ENCODE measurements at places on chromosomes 7 and 10.

DNA sequence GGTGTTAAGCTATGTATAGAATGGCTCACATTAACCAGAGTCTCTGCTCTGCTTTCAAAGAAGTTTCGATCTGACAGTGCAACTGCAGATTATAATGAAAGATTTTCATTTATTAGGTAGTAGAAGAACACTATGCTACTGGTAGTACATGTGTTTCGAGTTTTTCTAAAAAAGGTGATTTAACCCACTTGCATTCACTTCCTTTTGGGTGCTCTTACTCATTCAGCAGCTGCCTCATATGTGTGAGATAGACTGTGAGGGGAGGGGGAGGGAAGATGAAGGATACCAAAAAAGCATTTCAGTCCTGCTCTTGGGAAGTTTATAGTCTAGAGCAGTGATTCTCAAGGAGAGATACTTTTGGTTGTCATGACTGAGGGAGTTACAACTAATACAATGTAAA is 20.4 kb downstream of the PLEKHA8 start:
- no peak for DNase-seq

GRCh38 chr7:1284743-1285458 is 52.2 kb downstream of the UNCX start:
- DNase-seq: no peak

GRCh38 chr7:111985798-111986197 is 220.4 kb downstream of the DOCK4 start:
- DNase-seq: no peak

DNA sequence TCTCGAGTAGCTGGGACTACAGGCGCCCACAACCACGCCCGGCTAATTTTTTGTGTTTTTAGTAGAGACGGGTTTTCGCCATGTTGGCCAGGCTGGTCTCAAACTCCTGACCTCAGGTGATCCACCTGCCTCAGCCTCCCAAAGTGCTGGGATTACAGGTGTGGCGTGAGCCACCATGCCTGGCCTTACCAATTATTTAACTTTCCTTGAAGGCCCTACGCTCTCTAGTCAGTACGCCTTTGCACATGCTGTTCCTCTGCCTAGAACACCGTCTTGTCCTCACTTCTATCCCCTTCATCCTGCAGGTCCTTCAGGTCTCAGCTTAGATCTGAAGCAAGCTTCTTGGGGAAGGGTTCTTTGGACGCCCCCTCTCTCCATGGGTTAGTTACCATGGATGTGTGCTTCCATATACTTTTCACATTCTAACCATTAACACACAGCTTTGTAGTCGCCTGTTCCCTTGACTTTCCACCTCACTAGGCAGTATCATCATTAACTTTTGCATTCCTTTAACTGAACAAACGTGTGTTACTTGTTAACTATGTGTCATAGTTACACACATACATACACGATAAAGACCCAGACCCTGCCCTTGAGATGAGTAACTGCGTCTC is 592 bp upstream of the ATP6V1F start:
- no peak for DNase-seq

- DNase-seq: no peak
These were observed 478.4 kb downstream of the ARL4A start for GRCh38 chr7:13165854-13166253.

- no peak for DNase-seq
These were observed 984 bp upstream of the IKZF1 start for GRCh38 chr7:50303335-50304128.

GRCh38 chr10:92590623-92591549 is 2.0 kb upstream of the KIF11 start:
- DNase-seq: no peak

DNA sequence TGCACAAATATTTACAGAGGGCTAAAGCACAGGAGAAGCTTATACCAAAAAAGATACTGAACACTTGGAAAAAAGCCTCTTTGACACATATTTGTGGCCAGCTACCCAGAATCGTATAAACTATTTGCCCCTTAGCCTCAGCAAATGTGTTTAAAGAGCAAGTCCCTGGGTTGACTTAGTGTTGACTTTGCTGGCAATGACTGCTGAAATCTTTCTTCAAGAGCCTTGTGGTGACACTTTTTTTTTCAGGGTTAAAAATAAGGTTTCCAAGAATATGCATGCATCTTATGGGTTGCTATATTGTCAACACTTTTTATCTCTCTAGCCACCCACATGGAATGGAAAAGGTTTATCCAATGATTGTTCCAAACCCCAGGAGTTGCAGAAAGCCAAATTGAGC is 14.9 kb upstream of the PLEKHS1 start:
- DNase-seq: no peak

GRCh38 chr10:11319990-11320602 is 291.4 kb downstream of the USP6NL start:
- no peak for DNase-seq

DNA sequence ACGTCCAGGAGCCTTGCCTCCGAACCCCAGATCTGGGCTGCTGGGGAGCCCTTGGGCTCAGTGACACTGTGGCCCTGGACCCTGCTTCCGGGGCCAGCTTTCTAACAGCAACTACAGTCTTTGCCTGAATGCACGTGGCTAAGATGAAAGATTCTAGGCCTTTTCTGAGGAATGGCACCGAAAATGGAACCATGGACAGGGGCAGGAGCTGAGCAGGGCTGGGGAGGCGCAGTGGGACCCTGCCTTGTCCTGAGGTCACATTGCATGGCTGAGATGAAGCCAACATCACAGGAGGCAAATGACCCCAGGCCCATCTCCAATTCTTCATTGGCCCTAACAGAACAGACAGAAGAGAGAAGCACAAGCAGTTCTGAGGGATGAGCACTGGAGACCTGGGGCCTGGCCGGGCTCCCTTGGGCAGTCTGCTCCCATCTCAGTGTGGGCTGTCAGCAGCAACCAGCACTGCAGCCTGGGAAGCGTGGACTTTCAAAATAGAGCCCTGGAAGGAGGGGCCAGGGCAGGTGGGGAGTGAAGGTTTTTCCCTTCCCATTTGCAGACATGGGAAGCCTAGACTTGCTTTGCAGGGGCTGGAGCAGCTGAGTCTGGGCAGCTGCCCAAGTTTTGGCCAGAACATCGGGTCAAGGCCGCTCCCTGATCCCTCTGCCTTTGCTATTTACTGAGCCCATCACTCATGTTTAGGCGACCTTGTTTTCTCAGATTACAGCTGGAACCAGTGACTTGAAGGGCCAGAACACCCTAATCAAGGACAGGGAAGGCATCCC is 114.4 kb upstream of the TCERG1L start:
- DNase-seq: no peak

DNA sequence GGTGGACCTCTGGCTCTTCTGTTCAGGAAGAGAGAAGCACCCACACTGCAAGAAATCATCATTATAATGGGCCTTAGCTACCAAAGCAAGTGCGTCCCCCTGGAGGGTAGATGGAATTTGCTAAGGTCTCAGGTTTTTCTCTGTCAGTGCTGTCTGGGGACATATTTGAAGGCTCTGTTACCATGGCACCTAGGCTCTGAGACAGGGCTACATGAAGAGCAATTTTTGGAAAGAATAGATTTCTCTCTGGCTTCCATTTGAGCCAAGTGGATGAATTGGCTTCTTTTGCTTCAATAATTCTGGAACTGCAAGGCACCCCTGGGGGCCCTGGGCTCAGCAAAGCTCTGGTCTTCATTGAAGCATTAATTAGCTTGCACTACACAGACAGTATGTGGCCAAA is 349.1 kb upstream of the GALNT17 start:
- DNase-seq: no peak
